ENCODE measurements at places on chromosomes 5 and 9.

GRCh38 chr5:124460642-124461041 lies 285.8 kb downstream of the ZNF608 start:
- DNase-seq = no peak

- DNase-seq = no peak
These were observed 477.0 kb downstream of the CDH10 start for GRCh38 chr5:24167806-24168205.

- no peak for DNase-seq
These were observed 1044.2 kb downstream of the TLE4 start for GRCh38 chr9:80615964-80616363.

DNA sequence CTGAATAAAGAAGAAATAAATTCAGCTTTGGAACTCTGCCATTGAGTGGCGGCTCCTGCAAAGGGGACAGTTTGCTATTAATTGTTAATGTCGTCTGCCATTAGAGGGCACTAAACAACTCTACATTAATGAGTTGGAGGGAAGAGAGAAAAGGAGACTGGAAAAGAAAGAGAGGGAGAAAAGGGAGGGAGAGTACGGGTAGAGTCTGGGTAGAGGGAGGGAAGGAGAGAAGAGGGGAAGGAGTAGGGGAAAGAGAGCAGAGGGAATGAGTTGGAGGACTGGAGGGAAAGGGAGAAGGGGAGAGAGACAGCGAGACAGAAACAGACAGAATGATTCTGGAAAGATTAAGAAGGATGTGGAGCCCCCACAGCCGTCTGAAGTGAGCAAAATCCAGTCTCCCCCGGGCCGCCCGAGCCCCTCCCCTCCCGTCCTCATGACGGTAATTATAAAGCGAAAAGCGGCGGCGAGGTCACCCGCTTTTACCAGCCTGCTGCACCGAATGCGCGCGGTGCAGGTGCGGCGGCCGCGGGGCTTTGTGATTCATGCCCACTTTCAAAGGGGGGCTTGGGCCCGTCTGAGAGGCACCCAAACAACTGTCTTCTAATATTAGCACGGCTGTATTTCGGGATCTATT lies 1.9 kb upstream of the FST start:
- DNase-seq = peak; percentile 32

- no peak for DNase-seq
These were observed 7.2 kb downstream of the MARCHF6 start for GRCh38 chr5:10360686-10361085.

- DNase-seq = no peak
These were observed 7.0 kb downstream of the UBE2QL1 start for GRCh38 chr5:6455571-6456200.

- DNase-seq = no peak
These were observed 10.8 kb downstream of the SPAAR start for GRCh38 chr9:35920051-35920620.

DNA sequence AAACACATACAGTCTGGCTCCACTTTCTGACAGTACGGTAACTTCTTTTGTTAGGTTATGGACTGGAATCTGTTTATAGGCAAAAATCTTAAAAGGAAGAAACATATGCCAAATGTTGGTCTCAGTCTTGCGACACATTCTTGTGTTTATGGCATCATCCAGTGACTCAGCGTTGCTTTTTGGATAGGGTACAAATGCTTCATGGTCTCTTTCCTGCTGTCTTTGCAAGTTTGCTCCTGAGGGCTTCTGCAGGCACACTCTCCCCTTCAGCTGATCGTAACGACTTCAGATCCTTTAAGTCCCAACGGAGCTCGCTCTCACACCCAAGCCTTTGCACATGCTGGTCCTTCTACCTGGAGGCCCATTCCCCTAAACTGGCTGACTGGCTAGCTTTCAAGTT lies 23.6 kb upstream of the TNFSF8 start:
- DNase-seq = no peak

- DNase-seq = no peak
These were observed 93.4 kb downstream of the STRBP start for GRCh38 chr9:123174887-123175518.

All from SK-N-DZ (cell line).